ENCODE measurements at places on chromosomes 7 and 10.
A peak's percentile ranks its signal among the peaks of the same experiment; 100 is the strongest.

GRCh38 chr7:1977059-1977875 is 255.5 kb downstream of the MAD1L1 start:
- no peak for DNase-seq

- no peak for DNase-seq
Measured at GRCh38 chr7:151007469-151007898, 16.7 kb downstream of the NOS3 start.

- DNase-seq = no peak
Measured at GRCh38 chr10:14380746-14381145, 50.0 kb upstream of the FRMD4A start.

GRCh38 chr10:27838361-27838760 is 92.7 kb upstream of the MKX start:
- no peak for DNase-seq

DNA sequence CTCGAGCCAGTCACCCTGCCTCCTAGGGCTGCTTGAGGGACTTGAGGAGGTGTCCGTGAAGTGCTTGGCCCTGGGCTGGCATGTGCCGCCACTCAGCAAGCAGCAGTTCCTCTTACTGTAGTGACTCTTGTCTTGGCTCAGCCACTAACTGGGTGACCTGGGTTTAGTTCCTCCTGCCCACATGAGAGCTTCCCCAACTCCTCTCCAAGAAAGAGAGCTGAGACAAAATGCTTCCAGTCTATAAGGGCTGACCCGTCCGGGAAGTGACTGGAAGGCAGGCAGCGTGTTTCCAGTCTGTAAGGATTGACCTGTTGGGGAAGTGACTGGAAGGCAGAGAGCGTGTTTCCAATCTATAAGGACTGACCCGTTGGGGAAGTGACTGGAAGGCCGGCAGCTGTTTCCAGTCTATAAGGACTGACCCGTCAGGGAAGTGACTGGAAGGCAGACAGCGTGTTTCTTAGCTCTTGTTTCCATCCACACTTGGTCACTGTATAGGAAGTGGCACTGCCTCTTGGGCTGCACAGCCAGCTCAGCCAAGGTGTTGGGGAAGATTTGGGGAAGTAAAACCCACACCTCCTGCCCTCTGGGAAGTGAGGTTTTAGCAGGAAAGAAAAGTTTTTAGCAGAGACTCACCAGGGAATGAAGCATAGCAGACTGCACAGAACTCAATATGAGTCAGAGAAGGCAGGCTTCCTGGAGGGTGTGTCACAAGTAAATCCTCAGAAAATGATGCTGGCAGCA is 53.3 kb upstream of the PPIF start:
- DNase-seq = no peak

GRCh38 chr7:135510592-135511183 is 786 bp upstream of the CNOT4 start:
- peak; percentile 25 for DNase-seq

- DNase-seq = peak; percentile 67
Measured at GRCh38 chr10:23368816-23369640, 24.4 kb upstream of the C10orf67 start.

GRCh38 chr7:147980826-147981813 is 609.4 kb upstream of the C7orf33 start:
- DNase-seq = no peak

GRCh38 chr7:99190359-99191009 is 17.4 kb downstream of the KPNA7 start:
- DNase-seq = no peak

GRCh38 chr7:75050501-75050900 is 23.1 kb downstream of the RCC1L start:
- no peak for DNase-seq

DNA sequence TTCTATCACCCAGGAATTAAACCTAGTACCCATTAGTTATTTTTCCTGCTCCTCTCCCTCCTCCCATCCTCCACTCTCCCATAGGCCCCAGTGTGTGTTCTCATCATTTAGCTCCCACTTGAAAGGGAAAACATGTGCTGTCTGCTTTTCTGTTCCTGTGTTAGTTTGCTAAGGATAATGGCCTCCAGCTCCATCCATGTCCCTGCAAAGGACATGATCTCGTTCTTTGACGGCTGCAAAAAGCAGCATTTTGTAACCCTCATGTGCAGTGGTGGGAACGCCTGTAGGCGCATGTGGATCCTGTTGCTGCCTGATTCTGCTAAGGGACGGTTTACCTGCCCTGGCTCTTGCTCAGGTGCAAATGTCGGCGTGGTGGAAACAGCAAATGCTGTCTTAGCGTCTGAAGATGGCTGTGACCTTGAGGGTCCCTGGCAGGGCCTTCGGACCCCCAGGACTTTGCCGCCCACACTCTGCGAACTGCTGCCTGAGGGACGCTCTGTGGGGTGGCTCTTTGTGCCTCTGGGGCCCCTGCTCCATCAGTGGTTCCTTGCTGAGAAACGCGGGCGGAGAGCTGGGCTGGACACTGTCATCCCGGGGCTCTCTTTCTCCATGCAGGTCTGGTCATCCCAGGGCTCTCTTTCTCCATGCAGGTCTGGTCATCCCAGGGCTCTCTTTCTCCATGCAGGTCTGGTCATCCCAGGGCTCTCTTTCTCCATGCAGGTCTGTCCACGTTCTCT is 5.6 kb upstream of the MTG1 start:
- no peak for DNase-seq

GRCh38 chr7:94410413-94411187 is 15.9 kb downstream of the COL1A2 start:
- DNase-seq = no peak
